ENCODE measurements at places on chromosomes 5 and 9.

DNA sequence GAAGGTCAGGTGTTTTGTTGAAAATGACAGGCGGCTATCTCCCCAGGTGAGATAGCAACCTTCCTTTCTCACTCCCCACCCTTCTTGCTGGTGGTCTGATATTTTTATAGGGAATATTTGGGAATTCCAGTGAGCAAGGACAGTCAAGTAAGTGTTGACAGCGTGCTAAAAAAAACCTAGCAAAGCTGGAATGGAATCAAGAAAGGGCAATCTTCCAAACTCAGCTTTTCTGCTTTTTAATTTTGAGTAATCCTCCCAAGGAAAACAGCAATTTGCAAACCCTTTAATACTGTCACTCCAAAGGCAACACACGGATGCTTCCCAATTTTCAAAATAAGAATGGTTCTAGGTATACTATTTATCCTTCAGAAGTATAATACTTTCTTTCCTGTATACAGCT is 143.7 kb upstream of the PCA3 start:
- no peak for DNase-seq

GRCh38 chr9:137297966-137298365 is 4.1 kb downstream of the NRARP start:
- DNase-seq, result no peak

DNA sequence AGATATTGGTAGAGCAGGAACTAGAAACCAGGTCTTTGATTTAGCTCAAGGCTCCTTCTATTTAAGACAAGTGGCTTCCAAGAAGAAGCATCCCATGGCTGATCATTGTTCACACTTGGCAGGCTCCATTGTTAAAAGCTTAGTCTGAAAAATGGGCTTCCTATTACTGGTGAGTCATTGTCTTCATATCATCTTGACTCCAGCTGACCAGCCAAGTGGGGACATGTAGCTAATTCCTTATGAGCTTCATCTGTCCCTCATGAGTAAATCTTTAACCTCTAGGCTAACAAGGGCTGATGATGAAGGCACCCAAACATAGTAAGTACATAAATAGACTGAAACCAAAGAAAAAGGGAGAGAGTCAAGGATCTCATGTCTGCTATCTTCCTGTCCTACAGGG is 530.3 kb upstream of the KLF4 start:
- DNase-seq, result no peak

DNA sequence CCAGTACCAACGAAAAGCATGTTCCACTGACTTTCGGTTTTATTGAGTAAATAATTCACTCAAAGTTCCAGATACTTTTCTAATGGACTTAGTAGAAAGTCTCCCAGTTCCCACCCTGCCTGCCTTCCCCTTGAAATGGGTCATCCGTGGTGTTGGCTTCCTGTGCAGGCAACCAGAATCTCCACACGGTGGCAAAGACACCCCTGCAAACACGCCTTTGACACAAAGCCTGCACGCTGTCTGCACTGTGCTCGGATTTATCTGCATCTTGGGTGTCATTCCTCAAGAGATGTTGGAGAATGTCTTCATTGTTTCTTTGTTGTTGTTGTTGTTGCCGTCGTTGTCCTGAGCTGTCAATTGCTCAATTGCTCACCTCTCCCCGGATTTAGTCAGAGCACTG is 150.0 kb upstream of the IRX2 start:
- no peak for DNase-seq

- DNase-seq, result no peak
These were observed 9.1 kb downstream of the PRKACG start for GRCh38 chr9:69004836-69005235.

Data from stimulated activated CD8-positive, alpha-beta memory T cell treated with anti-CD3 and anti-CD28 coated beads, Interleukin-2, amount 100 ng/mL, for 1 hour (primary cell).